ENCODE measurements at places on chromosomes 11 and 22. TPM values are rescaled to one million over a fixed set of nuclear protein-coding genes. Genes with fewer than 3 reads are reported as not detected.

CNTN5 gene
- not detected for total RNA-seq

GRCh38 chr11:2305140-2305778 is 3.4 kb downstream of the TSPAN32 start:
- DNase-seq, result peak; percentile 89

UBXN1 gene
- total RNA-seq, result 152 TPM

DNA sequence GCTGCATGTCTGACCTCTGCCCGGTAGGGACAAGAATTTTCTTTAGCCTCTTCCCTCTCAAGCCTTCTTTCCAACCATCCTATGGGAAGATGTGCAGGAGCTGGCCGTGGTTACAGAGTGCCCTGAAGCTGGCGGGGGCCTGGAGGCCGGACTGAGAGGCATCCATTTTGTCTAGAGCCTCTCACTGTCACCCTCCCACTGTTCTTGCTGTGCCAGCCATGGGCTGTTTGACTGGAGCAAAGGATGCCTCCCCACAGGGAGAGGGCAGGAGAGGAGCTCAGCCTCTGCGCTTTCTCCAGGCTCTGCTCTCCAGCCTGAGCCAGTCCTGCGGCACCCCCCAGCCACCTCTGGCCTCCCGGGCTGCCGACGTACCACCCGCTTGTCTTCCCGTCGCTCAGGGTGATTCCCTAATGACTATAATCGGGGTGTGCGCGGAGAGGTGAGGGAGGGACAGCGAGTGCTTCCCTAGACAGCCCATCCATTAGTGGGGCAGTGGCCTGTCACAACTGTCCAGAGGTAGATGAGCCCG is 123.8 kb downstream of the NECTIN1 start:
- no peak for DNase-seq

CD248 gene
- total RNA-seq, result 16.8 TPM

Measured in activated CD8-positive, alpha-beta memory T cell treated with anti-CD3 and anti-CD28 coated beads, Interleukin-2, amount 10 ng/mL, durations not matched to agents 7 days and 5 days (primary cell).